NCI-H1436 (cell line): ENCODE measurements at places on chromosomes 12 and 14.
A peak's percentile ranks its signal among the peaks of the same experiment; 100 is the strongest.

DNA sequence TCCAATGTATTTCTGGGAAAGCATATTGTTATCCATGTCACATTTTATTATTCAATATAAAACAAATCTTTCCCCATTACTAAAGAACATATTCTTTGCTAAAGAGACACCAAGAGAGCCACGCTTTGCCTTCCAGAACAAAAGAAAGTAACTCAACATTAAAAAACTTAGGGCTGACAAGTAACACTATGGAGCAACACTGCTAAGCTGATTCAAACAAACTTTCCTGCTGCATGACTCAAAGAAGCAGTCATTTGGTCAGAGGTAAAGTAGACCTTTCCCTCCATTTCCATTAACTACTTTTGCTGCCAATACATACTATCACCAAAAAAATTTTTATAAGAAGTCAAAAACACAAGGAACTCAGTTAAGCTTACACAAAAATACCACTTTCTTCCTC, 83.0 kb downstream of the DENND5B start:
- no peak for DNase-seq

- DNase-seq = no peak
Observed at GRCh38 chr14:72557671-72558070, 336.2 kb downstream of the DPF3 start.

DNA sequence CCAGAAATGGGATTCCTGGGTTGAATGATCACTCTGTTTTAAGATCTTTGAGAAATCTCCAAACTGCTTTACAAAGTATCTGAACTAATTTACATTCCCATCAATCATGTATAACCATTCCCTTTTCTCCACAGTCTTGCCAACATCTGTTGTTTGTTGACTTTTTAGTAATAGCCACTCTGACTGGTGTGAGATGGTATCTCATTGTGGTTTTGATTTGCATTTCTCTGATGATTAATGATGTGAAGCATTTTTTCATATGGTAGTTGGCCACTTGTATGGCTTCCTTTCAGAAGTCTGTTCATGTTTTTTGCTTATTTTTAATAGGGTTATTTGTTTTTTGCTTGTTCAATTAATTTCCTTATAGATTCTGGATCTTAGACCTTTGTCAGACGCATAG, 211.8 kb upstream of the AVPR1A start:
- no peak for DNase-seq

DNA sequence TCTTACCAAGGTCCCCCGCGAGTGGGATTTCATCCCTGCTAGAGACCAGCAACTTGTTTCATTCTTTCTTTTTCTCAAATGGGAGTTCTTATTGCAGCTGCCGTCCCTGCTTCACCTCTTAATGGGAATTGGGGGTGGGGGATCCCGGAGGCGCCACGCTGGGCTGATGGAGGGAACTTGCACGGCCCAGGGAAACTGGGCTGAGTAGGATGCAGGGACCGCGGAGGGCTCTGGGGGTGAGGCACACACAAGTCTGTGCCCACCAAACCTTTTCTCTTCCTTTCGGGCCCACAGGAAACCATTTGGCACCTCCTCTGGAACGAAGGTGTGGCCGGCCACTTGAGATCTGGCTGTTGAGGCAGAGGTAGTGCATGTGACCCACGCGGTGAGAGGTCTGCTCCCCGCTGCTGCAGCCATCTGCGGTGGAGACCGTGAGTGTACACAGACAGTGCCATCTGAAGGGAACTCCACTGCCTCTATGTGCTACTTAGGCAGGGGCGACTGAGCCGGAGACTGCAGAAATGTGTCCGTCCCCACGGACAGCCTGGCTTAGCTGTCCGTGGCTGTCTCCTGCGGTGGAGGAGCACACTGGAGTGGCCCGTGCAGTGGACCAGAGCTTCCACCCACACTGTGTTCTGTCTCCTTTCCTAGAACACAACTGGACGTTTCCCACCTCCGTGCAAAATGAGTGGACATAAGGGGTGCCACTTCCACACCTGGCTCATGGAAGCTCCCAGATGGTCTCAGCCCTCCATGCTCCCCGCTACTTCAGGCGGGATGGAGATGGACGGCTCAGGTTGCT, 42.1 kb upstream of the TESC start:
- no peak for DNase-seq

GRCh38 chr12:120013659-120014380, 24.8 kb downstream of the BICDL1 start:
- no peak for DNase-seq

DNA sequence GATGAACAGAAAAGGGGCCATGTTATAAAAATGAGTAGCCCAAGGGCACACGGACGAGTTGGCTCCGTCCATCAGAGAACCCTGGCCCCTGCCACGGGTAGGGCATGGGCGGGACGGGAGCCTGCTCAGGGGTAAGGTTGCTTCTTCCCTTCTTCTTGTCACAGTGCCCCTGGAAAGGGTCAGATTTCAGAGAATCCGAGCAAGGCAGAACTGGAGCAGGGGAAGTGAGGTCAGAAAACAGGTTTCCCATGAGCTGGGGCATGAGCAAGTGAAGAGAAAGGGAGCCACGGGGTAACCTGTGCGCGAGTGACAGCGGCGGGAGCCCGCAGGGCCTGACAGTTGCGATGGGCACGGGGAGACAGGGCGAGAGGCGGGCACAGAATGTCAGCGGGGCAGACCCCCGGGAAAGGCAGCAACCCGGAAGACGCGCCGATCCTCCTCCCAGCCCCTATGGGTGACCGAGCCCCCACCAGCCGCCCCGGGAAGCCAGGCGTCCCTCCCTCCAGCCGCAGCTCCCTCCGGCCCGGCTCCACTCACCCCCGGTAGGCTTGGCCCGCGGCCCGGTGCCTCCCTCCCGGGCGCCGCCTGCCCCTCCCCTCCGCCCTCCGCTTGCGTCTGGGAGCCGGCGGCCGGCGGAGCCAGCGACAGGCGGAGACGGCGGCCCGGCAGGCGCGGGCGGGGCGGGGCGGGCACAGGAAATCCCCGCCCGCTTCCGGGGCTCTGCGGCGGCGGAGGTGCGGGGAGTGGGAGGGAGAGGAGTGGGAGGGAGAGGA, at the start of gene ZNF641:
Gene ZNF641, minus strand, starts transcription at position 671 of the 773 bp plus-strand sequence. CDS start 2,829 bp downstream, outside the sequence.
- peak; percentile 72 for DNase-seq

GRCh38 chr12:105341010-105341409, 10.5 kb downstream of the C12orf75 start:
- DNase-seq = no peak

DNA sequence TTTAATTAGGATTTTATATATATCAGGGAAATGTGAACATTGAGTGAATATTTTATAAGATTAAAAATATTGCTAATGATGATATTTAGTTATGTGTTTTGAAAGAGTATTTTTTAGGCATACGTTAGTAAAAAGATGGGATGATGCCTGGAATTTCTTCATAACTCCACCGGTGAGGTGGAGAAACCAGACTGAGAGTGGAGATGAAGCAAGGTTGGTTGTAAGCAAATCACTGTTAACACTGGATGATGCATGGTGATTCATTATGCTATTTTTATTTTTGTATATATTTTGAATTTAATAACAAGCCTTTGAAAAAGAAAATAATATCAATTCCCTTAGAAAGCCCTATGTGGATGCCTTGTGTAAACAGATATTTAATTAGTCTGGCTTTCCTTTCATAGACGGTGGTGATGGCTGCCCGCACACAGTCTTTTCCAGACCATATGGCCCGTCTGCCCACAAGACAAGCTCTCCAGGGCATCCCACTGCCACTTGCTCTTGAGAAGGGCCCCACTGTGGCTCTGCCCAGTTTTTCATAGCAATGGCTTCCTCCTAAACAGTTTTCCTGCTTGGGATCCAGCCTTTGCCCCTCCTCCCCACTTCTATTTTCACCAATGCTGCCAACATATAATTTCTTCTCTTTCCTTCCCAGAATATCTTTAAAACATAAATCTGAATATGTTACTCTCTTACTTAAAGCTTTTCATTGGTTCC, 95.4 kb downstream of the HELB start:
- DNase-seq = no peak

DNA sequence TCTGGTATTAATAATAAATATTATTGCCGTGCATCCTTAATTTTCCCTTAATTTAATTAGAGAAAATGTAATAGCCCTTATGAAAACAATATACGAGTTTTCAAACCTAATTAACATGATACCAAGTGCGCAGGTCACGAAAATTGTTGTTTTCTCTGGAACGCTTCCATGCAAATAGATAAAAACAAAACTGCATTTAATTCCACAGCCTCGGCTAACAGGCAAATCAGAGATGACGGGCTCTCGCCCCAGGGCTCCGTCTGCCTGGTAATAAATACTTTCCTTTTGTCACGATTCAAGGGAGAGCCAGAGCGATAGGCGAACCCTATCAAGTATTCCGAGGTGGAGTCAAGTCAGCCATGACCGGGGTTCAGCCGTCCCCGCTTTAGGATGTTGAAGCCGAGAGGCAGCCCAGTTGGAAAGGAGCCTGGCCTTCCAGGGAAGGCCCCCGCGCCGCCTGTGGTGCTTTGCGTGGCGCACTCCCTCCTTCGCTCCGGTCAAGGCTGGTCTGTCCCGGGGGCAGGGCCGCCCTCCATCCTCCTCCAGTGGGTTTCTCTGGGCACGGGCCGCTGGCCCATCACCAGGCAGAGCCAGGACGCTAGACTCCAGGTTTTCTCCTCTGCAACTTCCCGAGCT, 137.8 kb upstream of the GSC start:
- DNase-seq = no peak

GRCh38 chr14:32565256-32565655, 236.2 kb downstream of the AKAP6 start:
- no peak for DNase-seq

- no peak for DNase-seq
Observed at GRCh38 chr14:82689948-82690347, 1156.3 kb upstream of the SEL1L start.

DNA sequence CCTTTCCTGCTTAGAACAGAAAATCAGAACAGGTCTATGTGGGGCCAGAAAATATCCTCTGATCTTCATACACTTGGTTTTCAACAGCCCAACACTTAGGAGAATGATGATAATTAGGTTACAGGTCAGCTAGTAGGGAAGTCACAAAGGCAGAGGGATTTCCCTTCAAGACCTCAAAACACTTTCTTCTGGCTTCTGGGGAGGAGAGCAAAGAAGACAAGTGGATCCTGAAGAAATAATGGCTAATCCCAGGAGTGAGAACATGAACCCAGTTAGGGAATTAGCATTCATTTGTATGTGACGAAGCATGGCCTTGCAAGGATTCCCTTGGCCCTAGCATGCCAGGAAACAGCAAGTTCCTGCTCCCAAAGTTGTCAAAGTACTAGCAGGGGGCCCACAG, 223.3 kb downstream of the BCAT1 start:
- DNase-seq = no peak

GRCh38 chr12:63805704-63806672, 26.3 kb downstream of the RXYLT1 start:
- DNase-seq = peak; percentile 62

DNA sequence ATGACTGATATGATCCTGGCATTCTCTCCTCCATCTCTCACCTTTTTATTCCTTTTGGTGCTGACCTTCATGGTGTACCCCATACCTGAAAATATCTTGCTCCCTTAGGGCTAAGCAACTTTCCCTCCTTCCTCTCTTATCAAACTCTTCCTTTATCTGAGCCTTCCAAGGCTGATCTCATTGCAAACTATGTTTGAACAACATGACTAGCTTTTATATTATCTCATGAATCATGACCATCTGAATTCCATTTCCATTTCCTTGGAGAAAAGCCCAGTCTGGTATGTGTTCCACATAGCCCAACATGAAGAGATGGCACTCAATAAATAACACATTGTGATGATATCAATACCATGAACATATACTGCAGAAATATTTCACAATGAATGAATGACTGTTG, 111.6 kb downstream of the TSPAN8 start:
- no peak for DNase-seq

DNA sequence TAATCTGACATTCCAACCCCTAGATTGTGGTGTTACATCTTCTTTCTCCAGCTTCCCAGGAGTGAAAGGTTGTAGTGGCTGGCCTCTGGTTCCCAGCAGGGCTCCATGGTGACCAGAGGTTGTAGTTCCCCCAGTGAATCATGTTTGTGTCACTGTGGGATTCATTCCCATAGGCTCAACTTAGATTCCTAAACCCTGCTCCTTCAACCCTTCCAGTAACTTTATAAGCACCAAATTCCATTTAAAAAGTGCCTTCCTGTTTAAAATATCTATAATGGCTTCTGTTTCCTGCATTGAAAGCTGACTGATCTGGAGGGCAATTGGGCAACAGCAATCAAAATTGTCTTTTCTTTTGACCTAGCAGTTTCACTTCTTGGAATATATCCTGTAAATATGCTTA, 40.5 kb upstream of the TBC1D15 start:
- DNase-seq = no peak

DNA sequence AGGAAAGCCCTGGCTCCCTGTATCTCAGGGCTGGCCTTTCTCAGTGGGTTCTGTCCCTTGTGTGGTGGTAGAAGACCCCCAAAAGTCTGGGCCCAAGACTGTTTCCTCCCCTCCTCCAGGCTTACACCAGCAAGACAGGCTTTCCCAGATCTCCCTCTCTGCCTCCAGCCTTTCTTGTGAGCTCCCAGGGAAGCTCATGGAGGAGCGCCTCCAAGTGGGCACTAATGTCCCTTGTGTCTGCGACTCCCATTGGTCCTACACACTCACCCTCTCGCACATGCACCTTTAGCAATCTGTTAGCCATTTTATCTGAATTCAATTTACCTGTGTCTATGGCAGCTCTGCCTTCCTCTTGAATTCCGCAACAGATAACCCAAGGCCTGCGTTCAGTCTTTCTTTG, 251.1 kb upstream of the CAND1 start:
- DNase-seq = no peak

DNA sequence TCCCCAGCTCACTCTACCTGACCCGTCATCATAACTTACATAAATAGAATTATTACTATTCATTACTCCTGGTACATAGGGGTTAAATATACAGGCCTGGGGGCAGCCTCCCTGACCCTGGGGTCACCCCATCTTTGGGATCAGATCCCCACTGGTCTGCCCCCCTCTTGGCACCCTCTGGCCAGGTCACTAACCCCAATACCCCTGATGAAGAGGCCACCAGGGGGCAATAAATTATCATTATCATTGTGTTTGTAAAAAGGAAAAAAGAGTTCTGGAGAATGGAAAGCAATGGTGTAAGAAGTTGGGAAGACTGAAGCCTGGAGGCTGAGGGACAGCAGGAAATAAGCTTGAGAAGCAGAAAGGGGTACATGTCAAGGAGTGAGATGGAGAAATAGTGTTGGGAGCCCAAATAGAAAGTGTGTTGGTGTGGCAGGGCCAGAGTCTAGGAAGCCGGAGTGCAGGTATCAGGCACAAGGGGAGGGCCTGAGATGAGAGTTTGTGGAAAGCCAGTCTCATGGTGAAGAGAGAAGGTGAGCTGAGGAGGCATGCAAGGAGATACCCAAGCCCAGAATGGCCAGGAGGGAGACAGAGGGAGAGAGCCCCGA, 6.1 kb upstream of the AAAS start:
- DNase-seq = no peak

- DNase-seq = no peak
Observed at GRCh38 chr14:34450958-34451357, 11.1 kb downstream of the SPTSSA start.

GRCh38 chr12:28424965-28425364, 234.7 kb downstream of the CCDC91 start:
- DNase-seq = no peak
